ENCODE measurements at places on chromosomes 6 and 20. TPM values are rescaled to one million over a fixed set of nuclear protein-coding genes. Genes with fewer than 3 reads are reported as not detected.

The GRM1 gene
- not detected for total RNA-seq

The COL12A1 gene
- 5.1 TPM for total RNA-seq

The PRL gene
- not detected for total RNA-seq

The OR2J2 gene
- total RNA-seq, result not detected

The BCAS1 gene
- total RNA-seq, result 0.45 TPM

The POPDC3 gene
- 26.4 TPM for total RNA-seq

Data from A549 treated with CORT108297 at 1 μM for 4 hours (cell line).